Hypothalamus (tissue), 51 donors: ENCODE measurements at places on chromosomes 7 and 10.

DNA sequence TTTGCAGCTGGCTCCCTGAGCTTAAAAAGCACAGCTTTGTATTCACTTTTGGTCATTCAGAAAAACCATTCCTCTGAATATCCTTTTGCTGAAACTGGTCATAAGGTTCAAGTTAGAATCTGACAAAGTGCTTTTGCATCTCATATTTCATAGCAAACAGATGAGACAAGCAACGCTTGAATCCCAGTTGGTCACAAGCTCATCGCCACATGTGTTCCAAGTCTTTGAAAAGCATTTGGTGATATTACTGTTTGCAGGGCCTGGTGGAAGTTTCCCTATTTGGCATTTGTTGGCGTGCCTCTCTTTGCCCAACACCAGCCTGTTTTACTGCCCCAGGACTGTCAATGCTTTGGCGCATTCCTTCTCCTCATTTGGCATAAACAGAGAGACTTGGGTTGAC, 10.3 kb downstream of the TACC2 start:
- no peak for DNase-seq

- DNase-seq = no peak
Observed at GRCh38 chr7:129401967-129402860, 32.0 kb upstream of the STRIP2 start.

- DNase-seq = no peak
Observed at GRCh38 chr10:69913606-69914382, 112.1 kb downstream of the COL13A1 start.

GRCh38 chr10:75029420-75029819, 82.0 kb upstream of the SAMD8 start:
- DNase-seq = no peak

DNA sequence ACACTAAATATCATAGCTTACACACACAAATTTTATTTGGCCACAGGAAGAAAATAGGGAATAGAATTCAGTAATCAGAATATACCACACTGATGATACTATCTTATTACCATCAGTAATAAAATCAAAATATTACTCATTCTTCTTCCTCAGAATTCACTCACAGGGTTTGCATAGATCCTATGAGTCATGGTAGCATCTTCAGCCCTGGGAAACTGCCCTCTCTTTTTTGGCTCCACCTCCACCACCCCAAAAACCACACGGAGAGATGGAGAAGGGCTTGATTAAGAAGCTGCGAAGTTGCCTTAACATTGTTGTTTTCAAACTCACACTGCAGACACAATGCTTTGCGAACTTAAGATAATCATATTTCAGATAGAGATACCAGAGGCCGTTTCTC, 154.1 kb upstream of the AHR start:
- DNase-seq = no peak

- peak; percentile 78 for DNase-seq
Observed at GRCh38 chr7:64098-64915, 128.1 kb upstream of the FAM20C start.

- no peak for DNase-seq
Observed at GRCh38 chr10:102660888-102661657, 16.8 kb downstream of the TRIM8 start.
